Left cardiac atrium (tissue), 4 donors: ENCODE measurements at places on chromosomes 5 and 9.

- DNase-seq, result no peak
Measured at GRCh38 chr5:58450811-58451629, 8.9 kb downstream of the PLK2 start.

GRCh38 chr5:78886341-78887230 is 98.5 kb downstream of the ARSB start:
- no peak for DNase-seq

- DNase-seq, result no peak
Measured at GRCh38 chr5:136269973-136270372, 77.0 kb upstream of the SMIM32 start.

GRCh38 chr5:168274406-168274805 is 17.0 kb upstream of the WWC1 start:
- no peak for DNase-seq

DNA sequence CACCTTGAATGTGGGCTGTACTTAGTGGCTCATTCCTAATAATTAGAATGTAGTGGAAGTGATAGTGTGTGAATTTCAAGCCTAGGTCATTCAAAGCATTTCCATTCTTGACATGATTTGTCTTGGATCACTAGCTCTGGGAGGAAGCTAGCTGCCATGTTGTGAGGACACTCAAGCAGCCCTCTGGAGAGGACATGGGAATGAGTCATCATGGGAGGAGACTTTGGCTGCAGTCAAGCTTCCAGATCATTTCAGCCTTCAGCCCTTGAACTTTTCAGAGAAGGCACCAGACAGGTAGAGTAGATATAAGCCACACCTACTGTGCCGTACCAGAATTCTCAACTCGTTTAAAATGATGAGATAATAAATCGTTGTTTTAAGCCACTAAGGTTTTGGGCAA is 506.9 kb downstream of the ZNF608 start:
- DNase-seq, result no peak
